ENCODE measurements at places on chromosomes 7 and 10.

DNA sequence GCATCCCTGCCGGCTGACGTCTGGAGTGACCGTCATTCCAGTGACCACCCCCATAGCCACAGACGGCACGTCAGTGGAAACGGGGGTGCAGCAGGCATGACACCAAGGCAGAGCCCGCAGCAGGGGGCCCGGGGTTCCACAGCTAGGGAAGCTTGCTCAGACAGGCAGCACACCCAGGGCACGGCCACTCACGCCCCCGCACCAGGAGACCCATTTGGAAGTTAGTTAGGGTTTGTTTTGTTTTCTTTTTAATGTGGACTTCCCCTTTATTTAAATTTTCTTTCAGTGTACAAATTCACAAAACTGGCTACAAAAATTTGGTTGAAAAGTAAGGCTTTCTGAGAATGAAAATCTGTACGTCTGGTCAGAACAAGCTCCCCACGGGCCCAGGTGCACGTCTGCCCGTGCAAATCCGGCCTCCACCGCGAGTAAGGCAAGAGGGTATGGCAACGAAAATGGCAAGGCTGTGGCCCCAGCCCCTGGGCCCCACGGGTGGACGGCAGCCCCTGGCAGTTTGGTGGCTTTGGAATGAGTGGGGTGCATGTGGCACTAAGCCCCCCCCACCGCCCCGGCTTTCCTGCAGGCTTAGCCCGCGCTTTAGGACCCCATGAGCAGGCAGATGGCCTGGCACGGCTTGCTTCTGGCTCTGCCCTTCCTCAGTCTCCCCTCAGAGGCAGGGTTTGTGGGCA, 124.2 kb downstream of the FAM53B start:
- DNase-seq: no peak

DNA sequence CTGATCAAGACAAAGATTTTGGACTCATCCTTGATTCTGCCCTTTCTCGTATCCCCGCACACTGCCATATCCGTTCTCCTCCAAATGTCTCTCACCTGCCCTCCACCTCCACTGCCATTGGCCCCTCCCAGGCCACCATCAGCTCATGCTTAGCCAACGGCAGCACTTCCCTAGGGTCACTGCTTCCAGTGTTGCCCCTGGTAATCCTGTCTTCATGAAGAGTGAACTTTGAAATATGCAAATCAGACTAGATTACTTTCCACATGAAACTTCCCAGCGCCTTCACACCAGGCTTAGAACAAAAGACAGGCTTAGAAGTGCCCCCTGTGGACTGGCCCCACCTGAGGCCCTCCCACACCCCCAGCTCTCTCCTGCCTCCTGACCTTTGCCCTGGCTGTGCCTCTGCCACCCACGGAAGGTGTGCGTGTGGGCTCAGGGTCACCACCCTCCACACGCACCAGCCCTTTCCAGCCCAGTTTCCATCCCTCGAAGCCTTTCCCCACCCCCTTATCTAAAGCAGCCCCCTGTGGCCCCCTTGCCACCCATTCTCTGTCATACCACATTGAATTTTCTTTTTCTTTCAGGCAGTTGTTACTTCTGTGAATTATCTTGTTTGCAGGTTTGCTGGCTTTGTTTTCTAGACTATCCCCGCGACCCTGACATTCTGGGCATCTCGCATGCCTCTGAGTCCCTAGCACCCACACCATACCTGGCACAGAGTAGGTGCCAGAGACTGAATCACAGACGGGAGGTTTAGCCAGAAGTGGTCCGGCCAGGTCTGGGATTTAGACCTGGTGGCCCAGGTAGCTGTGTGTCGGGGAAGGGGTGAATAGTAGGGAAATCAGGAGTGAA, 26.8 kb upstream of the C10orf53 start:
- no peak for DNase-seq

- DNase-seq: no peak
Measured at GRCh38 chr7:116229366-116229765, 19.0 kb downstream of the TES start.

- DNase-seq: no peak
Measured at GRCh38 chr7:33964417-33965182, 59.3 kb downstream of the BMPER start.

- no peak for DNase-seq
Measured at GRCh38 chr10:123583639-123584418, 82.3 kb upstream of the GPR26 start.

- DNase-seq: no peak
Measured at GRCh38 chr10:102868911-102869257, 386 bp upstream of the AS3MT start.

- DNase-seq: peak; percentile 78
Measured at GRCh38 chr7:17298840-17299482, 509 bp downstream of the AHR start.

DNA sequence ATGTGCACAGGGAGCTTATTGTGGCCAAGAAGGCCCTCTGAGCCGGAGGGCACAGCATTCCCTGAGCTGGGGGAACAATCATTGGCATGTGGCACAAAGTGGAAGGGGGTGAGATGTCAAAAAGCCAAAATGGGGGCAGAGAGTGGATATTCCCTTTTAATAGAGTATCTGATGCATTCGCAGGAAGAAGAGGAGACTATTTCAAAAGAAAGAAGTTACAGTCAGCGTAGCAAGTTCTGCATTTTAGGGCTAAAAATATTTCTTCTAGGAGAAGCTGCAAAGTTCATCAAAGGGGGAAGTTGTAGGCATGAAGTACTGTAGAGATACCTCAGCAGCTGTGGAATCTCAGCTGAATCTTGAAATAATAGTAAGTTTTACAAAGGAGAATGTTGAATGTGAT, 136.0 kb upstream of the WDR11 start:
- no peak for DNase-seq

- DNase-seq: no peak
Measured at GRCh38 chr10:132062116-132062515, 3.6 kb upstream of the JAKMIP3 start.

- DNase-seq: no peak
Measured at GRCh38 chr10:112208997-112209396, 25.4 kb upstream of the GPAM start.

DNA sequence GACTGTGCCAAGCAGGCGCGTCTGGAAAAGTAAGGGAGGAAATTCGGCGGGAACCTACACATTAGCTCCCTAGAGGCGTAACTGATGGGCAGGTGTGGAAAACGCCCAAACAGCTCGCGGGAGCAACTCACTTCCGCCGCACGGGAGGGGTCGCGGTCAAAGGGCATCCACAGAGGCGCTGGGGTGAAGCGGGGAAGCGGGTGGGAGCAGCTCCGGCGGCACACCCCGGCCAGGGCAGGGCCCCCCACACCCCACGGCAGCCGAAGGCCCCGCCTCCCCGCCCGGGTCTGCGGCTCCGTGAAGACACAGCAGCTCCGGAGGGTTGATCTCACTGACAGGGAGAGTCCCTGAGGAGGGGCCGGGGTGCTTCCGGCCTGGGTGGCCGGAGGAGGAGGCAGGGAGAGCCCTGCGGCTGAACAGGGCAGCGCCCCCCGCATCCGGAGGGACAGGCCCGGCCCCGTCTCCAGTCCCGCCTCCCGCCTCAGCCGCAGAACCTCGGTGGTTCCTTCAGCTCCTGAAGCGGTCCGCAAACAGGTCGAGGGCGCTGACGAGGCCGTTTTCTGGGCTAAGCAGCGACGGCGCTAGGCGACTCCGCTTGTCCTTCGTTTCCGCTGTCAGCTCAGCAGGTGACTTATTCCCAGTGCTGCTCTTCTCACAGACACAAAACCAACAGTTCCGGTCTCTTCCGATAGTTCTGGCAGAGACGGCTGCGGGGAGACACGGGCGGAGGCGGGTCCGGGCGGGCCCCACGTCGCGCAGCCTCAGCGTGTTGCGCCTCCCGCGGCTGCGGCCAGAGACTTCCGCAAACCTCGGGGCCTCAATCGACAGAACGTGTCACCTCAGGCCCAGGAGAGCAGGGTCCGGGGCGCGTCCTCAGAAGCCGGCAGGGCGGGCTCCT, 276.1 kb downstream of the DNAJB6 start:
- peak; percentile 79 for DNase-seq

- no peak for DNase-seq
Measured at GRCh38 chr7:128788446-128789412, 3.0 kb upstream of the CCDC136 start.

- no peak for DNase-seq
Measured at GRCh38 chr7:41700044-41700471, 2.8 kb downstream of the INHBA start.

GRCh38 chr7:50147951-50148808, 55.1 kb upstream of the ZPBP start:
- peak; percentile 55 for DNase-seq

DNA sequence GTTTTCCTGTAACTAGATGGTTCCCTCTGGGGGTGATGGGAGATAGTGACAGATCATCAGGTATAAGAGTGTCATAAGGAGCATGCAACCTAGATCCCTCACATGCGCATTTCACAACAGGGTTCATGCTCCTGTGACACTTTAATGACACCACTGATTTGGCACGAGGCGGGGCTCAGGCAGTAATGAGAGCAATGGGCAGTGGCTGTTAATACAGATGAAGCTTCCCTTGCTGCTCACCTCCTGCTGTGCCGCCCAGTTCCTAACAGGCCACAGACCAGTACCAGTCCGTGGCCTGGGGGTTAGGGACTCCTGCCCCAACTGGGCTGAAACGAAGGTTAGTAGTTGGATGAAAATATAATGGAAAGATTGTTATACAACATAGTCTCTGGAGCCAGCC, 201.6 kb upstream of the LRRN3 start:
- DNase-seq: no peak

DNA sequence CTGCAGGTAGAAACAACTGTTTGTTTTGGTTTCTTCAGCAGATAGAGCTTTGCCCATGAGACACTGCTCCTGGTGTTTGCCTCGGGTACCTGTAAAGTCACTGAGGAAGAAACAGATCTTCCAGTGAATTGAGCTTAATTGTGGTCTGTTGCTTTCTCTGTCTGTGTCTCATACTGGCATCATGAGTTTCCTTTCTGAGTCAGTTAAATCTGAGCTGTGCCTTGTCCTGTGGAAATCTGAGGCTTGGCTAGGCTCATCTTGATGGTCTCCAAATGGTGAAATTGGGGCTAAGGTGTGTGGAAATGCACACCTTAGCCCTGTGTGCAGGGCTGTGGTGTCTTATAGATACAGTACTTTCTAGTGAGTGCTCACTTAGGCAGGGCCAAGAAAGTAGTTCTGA, 67.4 kb downstream of the GBF1 start:
- DNase-seq: no peak

Measured in activated T-cell treated with anti-CD3 and anti-CD28 coated beads, Interleukin-2, amount 50 U/mL, for 24 hours (primary cell).